ENCODE measurements at places on chromosomes 1 and 21.

GRCh38 chr1:228794173-228794572, 58.9 kb downstream of the RHOU start:
- DNase-seq = no peak

DNA sequence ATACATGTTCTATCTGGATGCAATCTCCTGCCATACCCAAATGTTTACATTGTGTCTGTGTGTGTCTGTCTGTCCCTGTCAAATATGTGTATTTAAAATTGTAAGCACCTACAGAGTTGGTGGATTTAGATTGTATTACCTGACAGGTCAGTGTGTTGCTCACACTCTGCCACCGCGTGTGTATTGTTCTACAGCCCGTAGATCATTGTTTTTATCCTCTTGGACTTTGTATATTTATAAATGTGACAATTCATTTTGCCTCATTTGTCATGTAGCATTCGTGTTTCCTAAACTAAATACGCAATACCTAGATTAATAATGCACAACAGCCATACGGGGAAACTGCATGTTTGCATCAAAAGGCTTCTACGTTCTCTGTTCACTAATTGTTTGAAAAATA, 634 bp downstream of the ALG14 start:
- no peak for DNase-seq

DNA sequence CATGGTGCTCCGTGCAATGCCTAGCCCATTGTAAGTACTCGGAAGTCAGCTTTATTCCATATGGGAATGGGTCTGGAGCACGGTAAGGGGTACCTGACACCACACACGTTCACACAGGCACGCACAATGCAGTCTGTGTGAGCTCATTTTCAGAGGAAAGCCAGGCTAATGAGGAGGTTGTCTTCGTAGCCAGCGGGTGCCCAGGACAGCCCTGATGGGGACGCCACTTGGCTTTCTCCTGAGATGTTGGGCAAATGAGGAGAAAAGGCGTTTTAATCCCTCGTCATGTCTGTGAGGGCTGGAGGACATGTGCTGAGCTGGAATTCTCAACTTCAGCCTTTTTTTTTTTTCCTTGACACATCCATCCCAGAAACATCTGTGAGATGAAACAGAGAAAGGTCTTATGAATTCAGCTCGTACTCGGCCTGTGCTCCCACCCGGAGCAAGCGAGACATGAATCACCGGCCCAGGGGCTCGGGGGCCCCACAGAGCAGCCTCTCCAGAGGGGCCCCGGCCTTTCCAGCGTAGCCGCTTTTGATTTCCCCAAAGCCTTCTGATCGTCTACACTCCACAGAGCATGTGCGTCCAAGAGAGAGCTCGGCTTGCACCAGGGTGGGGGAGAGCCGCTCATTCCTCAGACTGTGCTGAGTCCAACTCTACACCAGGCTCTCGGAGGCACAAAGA, 125.1 kb downstream of the EPHB2 start:
- DNase-seq = no peak

DNA sequence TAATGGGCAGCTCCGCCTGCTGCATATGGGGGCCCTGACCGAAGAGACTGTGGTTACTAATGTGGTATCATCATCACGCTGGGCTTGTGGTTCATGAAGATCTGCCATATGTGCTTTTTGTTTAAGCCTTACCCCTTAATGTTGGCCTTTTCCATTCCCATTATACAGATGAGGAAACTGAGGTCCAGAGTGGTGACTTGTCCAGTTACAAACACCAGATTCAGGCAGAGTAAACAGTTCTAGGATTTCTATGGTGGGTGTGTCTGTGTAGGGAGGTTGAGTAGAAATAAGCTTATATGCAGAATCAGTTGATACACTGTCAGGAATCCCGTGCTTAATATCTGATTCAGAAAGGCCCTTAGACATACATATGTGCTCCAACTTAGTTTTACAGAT, 691 bp downstream of the UTP11 start:
- no peak for DNase-seq

DNA sequence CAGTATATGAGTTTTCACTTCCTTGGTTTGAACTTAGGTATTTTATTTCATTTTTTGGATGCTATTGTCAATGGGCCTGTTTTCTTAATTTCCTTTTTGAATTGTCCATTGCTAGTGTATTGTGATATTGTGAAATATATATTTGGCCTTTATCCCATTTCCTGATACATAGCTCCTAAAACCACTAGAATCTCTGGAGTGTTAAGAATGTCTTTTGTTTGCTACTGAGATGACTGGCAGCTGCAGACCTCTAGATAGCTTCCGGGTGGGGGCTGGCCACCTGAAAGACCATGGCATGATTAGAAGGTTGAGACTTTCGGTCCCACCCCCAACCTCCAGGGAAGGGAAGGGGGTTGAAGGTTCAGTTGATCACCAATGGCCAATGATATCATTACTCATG, 245.4 kb downstream of the KCNJ6 start:
- peak; percentile 8 for DNase-seq

DNA sequence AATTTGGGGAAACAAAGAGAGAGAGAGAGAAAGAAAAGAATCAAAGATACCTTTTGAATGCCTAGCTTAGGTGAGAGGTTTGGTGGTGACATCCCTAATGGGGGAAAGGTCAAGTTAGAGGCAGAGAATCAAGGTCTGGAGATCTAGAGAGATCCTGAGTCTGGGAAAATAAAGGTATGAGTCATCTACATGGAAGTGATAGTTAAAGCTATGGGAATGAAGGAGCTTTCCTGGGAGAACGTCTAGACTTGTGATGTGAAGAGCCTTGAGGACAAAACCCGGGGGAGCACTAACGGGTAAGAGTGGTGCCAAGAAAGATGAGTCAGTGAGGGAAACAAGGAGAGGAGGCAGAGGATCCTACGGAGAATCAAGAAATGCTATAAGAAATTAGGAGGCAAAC, 110.8 kb upstream of the RUNX1 start:
- DNase-seq = peak; percentile 66

- DNase-seq = no peak
Observed at GRCh38 chr1:97034651-97035050, 313.1 kb downstream of the PTBP2 start.

- no peak for DNase-seq
Observed at GRCh38 chr1:92323473-92324453, 24.9 kb downstream of the RPAP2 start.

GRCh38 chr1:203686091-203686632, 59.5 kb downstream of the ATP2B4 start:
- DNase-seq = peak; percentile 58

DNA sequence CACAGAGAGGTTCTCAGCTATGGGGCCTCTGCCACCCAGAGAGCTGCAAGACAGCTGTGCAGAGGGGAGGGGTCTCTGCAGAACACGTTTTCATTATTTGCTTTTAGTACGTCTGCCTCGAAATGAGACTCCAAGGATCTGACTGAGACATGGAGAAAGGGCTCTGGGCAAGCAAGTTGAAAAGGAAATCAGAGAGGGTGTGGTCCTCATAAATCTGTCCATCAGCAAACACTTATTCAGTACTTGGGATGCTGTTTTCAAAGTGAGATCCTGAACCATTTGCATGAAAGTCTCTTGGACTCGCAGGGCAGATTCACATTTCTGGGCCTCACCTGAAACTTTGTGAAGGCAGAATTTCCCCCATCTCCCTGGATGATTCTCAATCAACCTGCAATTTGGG, 197.4 kb upstream of the GALNT2 start:
- no peak for DNase-seq

DNA sequence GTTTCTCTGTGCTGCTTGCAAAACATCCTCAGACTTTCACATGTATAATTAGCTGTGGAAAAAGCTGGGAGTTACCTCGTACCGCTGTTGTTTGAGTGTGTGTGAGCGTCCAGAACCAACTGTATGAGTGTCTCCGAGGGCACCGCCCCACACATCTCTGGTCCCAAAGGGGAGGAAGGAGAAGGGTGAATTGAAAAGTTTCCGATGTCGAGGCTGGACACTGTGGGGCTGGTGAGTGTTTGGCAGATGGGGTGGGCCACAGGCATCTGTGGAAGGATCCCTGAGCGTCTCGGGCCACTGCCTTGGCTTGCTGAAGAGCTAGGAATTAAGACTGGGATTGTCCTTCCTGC, 1.2 kb downstream of the ATP2B4 start:
- no peak for DNase-seq

DNA sequence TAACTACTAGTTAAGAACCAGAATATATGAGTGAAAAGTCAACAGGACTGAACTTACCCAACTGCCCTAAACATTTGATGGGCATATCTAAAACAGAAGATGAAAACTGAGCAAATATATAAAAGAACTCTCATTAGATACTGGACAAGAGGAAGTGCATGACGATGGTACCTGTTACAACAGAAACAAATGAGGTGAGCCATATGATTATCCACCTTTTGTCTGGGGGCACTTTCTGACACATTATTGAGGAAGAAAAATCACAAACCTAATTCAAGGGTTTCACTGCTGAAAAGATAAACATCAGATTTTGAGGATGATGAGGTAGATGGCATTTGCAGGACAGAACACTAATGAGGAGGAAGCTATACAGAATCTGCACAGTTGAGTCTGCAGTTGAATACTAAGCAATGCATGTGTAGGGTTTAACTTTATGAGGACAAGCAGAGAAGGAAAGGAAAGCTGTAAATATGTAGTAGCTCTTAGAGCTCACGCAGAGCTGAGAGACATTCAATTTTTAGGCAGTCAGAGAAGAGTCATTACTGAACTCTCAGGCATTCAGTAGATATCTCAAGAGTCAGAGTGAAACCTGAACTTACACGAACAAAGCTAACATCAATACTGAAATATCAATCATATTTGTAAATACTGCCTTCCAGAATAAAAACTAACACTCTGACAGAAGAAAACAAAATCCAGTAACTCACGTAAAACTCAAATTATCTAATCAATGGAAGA, 262.1 kb downstream of the AKT3 start:
- DNase-seq = no peak

GRCh38 chr1:96752394-96752793, 30.8 kb downstream of the PTBP2 start:
- no peak for DNase-seq

GRCh38 chr1:9792156-9793042, 31.4 kb downstream of the CLSTN1 start:
- peak; percentile 36 for DNase-seq

DNA sequence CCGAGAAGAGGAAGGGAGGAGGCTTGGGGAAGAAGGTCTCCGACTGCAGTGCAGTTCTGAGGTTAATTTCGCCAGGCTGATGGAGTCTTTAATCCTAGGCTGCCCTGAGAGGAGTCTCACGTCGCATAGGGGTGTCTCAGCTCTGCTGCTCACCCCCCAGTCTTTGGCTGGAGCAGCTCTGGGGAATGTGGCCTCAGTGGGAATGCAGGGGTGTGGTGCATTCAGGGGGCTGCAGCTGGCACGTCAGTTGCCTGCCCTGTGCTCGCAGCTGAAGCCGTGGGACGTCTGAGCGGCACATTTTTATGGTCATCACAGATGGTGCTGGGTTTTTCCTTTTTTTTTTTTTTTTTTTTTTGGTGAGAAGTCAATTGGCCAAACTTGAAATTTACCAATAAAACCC, 38.2 kb downstream of the ACTN2 start:
- DNase-seq = no peak

DNA sequence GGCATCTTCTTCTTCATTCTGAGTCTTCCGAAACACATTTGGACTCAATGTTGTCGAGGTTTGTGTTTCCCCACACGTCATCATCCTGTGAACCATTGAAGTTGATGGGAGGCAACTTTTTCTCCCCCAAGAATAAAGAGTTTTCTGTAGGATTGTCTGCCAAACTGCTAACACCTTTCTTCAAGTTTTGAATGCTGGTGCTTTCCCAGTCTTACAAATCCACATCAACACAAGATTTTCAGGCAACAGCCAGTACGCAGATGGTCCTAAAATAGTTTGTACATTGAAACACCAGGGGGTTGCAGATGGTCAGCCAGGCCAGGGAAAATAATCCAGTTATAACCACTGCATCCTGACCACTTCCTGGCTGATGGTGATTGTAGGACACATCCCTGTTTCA, 187.9 kb downstream of the DISC1 start:
- no peak for DNase-seq

GRCh38 chr1:9249534-9250410, 15.2 kb downstream of the H6PD start:
- peak; percentile 44 for DNase-seq

DNA sequence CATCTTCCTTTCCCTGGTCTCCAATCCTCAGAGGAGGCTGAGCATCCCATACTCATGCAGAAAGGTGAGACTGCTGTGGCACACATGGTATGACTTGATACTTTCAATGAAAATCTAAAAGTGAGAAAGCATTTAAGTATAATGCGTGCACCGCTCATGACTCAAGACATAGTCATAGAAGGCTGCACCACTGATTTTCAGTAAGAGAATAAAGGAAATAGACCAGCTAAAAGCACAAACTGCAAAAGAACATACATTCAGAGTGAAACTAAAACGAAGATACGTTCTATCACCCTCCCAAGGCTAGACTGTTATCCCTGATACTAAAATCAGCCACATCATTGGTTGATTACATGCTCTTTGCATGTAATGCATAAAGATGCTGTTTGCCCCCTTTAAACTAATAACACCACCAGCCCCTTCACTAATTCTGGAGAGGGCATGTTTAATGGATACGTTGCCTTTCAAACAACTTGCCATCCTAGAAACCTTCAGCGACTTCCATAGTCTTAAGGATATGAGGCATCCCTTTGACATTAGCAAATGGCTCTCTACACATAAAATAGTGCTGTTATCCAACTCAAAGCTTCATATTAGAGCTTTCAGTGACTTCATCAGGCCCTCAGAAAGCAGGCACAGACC, 2.1 kb downstream of the PLD5 start:
- DNase-seq = no peak

GRCh38 chr1:234222561-234223280, 150.5 kb upstream of the COA6 start:
- no peak for DNase-seq

- peak; percentile 31 for DNase-seq
Observed at GRCh38 chr1:216700779-216701178, 22.4 kb downstream of the ESRRG start.

GRCh38 chr1:158327481-158327880, 3.9 kb downstream of the CD1B start:
- no peak for DNase-seq

DNA sequence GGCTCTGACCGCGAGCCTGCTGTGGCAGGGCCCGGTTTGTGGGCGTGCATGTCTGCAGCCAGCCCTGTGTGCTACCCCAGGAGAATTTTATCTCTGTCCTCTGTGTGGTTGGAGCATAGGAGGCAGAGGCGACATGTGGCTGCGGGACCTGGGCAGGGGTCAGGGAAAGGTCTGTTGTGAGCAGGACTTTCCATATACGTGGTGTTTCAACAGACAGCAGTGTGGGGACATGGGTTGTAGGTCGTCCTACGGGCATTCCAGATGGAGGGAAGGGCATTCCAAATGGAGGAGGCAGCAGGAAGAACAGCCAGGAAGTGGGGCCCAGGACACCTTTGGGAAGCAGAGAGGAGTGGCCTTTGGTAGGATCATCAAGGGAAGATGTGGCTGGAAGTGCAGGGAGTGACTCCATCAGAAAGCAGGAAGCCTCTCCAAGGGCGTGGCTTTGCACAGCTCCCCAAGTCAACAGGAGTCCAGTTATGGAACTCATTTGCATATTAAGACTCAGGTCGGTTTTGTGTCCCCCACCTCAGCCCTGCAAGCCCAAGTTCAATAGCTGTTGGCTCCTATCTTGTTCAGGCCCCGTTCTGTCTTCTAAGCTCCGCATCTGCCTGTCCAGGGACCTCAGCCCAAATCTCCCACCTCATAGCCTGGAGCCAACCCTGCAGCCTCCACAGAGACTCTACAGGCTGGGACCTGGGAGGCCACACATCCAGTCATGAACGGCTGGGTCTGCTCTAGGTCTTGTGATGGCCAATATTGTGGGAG, 309.1 kb downstream of the MATN1 start:
- no peak for DNase-seq

All from IMR-90 (cell line).